ENCODE measurements at places on chromosomes 5 and 9.

DNA sequence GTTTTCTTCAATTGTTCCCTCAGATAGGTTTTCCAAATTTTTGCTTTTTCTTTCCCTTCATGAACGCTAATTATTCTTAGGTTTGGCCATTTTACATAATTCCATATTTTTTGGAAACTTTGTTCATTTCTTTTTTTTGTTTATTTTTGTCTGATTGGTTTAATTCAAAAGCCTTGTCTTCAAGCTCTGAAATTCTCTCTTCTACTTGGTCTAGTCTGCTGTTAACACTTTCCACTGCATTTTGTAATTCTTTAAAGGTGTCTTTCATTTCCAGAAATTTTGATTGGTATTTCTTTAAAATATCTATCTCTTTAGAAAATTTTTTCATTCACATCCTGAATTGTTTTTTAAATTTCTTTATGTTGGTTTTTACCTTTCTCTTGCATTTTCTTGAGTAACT is 63.9 kb upstream of the VLDLR start:
- DNase-seq = no peak

- DNase-seq = no peak
These were observed 84.9 kb upstream of the NR3C1 start for GRCh38 chr5:143488381-143488780.

DNA sequence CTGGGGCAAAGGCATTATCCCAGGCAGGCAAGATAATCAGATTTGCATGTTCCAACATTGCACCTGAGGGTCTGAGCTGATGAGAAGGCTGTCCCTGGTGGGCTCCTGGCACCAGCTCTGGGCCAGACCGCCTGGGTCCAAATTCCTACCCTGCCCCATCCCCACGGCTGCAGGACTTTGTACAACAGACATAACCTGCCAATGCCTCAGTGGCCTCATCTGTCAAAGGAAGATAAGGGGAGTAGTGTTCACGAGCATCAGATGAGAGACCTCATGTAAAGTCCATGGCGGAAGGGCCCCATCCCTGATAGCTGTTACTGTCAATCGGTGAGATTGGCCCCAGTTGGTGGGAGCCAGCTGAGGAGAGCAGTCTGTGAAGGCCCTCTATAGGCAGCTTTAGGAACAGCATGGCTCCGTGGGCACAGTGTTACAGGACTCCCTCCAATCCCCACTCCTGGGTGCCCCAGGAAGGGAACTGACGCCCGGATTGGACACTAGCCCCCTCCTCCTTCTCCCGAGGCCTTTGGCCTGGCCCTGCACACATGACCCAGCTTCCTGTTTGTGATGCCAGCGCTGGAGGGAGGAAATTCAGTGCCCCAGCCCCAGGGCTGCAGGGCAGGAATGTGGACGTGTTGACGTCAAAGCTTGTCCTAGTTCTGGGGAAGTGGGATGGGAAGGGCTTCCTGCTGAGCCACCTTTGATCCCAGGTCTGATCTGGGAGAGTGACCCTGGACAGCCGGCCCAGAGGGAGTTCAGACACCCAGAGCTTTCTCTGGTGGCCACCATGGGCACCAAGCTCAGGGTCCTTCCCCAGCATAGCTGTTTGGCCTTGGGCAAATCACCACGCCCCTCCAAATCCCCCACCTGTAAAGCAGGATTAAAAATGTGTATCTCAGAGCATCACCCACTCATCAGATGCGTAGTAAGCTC is 56.2 kb downstream of the DUSP1 start:
- DNase-seq = peak; percentile 88

DNA sequence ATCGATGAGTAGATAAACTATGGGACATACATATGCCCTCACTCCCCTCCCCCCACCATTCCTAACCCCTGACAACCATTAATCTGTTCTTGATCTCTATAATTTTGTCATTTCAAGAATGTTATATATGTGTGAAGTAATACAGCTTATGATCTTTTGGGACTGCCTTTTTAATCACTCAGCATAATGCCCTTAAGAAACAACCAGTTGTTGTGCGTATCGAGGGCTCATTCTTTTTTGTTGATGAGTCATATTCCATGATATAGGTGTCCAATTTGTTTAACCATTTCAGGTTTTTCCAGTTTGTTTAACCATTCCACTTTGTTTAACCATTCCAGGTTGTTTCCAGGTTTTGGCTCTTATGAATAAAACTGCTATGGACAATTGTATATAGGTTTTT is 75.6 kb downstream of the ARHGEF28 start:
- DNase-seq = no peak

DNA sequence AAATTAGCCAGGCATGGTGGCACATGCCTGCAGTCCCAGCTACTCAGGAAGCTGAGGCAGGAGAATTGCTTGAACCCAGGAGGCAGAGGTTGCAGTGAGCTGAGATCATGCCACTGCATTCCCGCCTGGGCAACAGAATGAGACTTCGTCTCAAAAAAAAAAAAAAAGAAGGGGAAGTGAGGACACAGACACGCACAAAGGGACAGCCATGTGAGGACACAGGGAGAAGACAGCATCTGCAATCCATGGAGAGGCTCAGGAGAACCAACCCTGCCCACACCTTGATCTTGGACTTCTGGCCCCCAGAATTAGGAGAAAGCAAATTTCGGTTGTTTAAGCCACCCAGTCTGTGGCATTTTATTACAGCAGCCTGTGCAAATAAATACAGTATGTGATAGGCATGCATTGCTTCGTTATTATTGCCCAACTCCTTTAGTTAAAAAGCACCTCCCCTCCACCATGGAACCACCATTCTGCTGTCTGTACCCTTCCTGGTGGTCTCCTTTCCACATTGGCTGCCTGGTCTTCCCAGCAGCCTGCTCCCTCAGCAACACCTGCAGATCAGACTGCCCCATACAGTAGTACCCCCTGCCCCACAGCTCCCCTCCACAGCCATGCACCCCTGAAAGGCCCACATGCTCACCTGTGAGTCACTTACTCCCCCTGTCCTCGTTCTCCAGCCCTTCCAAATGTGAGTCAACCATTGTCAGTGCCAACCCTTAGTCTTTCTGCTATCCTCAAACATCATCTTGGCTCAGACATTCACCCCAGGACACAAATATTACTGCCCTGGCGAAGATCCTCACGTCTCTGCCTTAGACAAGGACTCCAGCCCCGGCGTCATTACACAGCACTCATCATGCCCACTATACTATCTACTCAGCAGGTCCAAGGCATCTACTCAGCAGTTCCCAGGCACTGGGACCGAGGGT is 128.8 kb downstream of the ROR2 start:
- DNase-seq = no peak

GRCh38 chr5:149762958-149763630 is 33.0 kb downstream of the PPARGC1B start:
- DNase-seq = no peak

GRCh38 chr9:91898451-91899218 is 51.4 kb downstream of the ROR2 start:
- no peak for DNase-seq

DNA sequence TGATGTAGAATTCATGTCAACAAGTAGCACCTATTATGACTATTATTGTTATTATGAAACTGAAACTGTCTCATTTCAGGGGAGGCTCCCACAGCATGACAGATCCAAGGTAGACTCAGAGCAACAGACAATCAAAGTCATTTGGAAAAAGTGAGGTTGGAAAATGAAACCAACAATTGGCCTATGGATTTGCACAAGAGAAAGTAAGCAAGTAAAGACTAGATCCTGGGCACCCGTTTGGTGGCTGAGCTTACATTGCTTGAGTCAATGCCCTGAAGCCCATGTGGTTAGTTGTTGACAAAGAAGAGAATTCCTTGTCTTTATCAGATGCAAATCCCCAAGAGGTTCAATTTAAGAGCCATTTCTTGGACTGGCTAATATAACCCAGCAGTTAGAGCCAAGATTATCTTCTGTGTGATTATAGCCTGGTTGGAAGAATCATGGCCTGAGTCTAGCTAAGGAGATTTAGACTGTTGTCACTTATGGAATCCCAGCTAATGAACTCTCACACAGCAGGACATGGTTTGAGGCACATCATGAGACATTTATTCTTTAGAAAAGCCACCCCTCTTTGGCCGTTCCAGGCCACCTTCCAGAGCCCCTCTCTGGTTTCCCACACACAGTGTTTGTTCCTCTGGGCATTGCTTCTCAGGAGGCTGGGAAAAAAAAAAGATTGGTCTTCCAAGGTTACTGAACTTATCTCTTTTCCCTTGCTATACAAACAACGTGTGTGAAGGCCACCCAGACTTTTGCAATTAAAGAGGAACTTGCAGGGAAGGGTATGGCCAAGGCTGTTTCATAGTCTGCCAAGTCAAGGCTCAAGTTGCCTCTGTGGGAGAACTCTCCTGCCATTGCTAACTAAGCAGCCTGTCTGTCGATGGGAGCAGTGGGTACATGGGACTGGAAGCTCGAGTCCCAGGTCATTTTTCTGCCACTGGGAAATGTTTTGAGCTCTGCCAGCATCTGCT is 399.5 kb downstream of the ENC1 start:
- DNase-seq = no peak

GRCh38 chr5:103891151-103891550 is 328.6 kb upstream of the NUDT12 start:
- no peak for DNase-seq

DNA sequence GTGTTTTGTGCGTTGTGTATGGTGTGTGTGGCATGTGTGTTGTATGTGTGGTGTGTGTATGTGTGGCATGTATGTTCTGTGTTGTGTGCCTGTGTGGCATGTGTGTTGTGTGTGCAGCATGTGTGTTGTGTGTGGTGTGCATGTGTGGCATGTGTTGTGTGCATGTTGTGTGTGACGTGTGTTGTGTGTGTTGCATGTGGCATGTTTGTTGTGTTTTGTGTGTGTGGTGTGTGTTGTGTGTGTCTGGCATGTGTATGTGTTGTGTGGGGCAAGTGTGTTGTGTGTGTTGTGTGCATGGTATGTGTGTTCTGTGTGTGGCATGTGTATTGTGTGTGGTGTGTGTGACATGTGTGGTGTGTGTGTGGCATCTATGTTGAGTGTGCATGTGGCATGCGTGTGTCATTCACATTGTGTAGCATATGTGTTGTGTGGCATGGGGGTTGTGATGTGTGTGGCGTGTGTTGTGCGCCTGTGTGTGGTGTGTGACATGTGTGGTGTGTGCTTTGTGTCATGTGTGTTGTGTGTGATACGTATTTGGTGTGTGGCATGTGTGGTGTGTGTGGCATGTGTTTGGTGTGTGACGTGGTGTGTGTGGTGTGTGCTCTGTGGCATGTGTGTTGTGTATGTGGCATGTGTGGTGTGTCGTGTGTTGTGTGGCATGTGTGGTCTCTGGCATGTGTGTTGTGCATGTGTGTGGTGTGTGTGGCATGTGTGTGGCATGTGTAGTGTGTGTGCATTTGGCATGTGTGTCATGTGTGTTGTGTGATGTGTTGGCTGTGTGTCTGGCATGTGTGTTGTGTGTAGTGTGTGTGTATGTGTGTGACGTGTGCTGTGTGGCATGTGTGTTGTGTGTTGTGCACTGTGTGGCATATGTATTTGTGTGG is 46.6 kb upstream of the IRX4 start:
- no peak for DNase-seq

DNA sequence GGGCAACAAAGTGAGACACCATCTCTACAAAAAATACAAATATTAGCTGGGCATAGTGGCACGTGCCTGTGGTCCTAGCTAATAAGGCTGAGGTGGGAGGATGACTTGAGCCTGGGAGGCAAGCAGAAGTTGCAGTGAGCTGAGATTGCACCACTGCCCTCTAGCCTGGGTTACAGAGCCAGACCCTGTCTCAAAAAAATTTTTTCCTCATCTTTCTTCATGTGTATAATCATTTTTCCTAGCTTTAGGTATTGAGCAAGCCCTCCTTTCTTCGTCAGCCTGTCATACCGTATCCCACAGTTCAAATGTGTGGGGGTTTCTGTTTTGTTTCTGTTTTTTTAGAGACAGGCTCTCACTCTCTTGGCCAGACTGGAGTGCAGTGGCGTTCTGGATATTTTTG is 41.3 kb downstream of the EHMT1 start:
- no peak for DNase-seq

DNA sequence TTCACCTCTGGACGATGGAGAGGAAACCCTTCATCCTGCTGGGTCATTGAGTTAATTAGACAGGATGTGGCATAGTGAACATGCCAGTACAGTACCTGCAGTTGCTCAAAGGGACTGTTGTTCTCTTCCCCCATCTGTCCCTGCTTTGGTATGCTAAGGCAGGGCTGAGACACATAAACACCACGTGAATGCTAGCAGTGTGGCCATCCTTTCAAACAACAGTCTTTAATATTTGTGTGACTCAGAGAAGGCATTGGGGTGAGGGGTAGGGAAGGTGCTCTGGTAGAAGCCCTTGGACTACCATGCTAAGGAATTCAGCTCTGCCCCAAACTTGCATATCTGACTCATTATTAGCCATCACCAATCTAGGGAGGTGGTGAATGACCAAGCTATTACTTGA is 180.2 kb upstream of the ZNF618 start:
- DNase-seq = no peak

- no peak for DNase-seq
These were observed 62.9 kb downstream of the MLLT3 start for GRCh38 chr9:20559231-20559890.

DNA sequence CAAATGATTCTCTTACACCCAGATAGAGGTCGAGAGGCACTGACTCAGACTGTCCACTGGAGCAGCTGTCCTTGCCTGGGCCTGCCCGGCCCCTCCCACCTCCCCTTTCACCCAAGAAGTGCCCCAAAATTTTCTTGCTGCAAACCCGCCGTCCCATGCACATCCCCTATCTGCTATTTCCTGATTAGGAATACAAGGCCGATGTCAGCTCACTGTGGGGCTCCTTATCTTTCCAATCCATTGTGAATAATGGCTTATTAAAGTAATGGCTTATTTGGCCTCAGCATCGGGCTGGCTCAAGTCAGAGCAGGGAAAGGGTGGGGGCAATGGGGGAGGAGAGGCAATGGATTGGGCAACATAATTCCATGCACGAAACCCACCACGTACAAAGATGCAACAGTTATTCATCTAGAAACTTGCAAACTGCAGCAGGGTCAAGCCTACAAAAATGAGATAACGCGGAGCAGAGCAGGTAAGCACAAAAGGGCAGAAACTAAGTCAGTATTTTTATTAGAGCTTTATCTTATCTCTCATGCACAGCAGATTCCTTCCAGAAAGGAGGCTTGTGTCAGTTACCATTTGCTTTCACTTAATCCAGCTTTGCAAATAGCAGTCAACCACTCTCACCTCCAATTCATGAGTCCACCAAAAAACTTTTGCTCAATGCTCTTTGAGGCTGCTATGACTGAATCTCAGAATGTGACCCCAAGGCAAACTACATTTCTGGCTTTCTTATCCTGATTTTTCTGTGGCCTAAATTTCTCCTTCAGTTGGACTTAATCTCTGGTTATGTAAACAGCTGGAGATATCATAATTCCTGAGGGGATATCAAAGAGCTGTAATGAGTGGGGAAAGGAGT is 138.2 kb upstream of the OSMR start:
- DNase-seq = no peak

DNA sequence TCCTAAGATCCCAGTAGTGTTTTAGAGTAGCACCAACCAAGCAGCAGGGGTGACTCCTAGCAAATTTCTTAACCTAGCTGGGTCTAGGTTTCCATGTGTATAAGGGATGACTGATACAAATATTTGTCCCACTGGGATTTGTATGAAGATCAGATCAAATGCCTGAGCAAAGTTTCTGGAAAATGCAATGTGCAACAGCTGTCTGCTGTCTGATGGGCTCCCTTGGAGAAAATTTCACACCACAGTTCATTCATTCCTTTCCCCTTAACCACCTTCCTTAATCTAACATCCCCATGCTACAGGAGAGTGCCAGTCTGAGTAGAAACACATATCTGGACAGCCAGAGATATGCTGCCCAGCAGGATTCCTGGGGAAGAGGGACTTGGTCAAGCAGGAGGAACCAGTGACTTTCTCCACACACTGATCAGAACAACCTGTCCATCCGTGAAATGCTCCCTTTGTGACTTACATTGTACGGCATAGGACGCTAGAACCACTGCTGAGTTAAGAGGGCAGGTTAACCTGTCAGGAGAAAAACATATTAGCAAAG is 53.3 kb downstream of the PTPN3 start:
- DNase-seq = no peak
